Heart left ventricle (tissue), 16 donors: ENCODE measurements at places on chromosomes 5 and 9. TPM values are rescaled to one million over a fixed set of nuclear protein-coding genes. Genes with fewer than 3 reads are reported as not detected.

Gene LAMC3
- 0.40 TPM for total RNA-seq

Gene NUDT2
- total RNA-seq = 20.5 TPM

Gene SAPCD2
- 2.0 TPM for total RNA-seq

GRCh38 chr5:151683986-151684588 is 2.6 kb downstream of the SPARC start:
- H3K27ac ChIP-seq = peak overlapping the region; percentile 88
- DNase-seq = no peak
- H3K4me1 ChIP-seq = peaks cover 59% of the 10 kb centered on the region
- H3K36me3 ChIP-seq = peaks cover 17% of the 10 kb centered on the region
- H3K4me3 ChIP-seq = peak overlapping the region; percentile 75

DNA sequence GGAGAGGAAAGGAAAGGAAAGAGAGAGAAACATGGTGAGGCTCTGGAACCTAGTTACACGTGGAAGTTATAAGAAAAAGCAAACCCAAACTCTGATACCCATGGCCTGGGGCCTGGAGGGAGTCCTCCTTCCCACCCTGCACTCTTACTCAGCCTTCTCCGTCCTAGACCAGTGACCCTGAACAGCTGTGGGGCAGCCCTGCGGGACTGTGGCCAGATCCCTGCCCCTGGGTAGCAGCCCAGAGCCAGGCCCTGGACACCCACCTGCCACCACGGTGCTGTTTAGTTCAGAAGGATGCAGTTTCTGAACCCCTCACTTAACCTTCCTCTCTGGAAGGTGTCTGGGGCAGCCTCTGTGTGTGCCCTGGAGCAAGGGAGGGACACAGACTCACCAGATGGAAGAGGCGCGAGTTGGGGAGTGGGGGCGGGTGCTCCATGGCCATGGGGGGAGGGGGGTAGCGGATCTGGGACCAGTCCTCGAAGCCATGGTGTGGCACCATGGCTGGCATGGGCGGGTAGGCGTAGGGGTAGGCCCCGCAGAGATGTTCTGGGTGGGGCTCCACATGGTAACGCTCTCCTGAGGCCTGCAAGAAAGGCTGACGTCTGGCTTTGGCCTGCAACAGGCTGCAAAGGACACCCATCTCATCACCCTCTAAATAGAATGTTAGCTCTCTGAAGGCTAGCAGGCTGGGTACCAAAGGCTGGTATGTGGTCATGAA is 13.0 kb downstream of the GPX3 start:
- H3K27ac ChIP-seq = no peak overlapping the region
- no peak for DNase-seq
- H3K27me3 ChIP-seq = no peaks in the 10 kb centered on the region
- peaks cover 18% of the 10 kb centered on the region for H3K4me1 ChIP-seq
- peaks cover 83% of the 10 kb centered on the region for H3K36me3 ChIP-seq
